ENCODE measurements at places on chromosomes 3 and 15.

DNA sequence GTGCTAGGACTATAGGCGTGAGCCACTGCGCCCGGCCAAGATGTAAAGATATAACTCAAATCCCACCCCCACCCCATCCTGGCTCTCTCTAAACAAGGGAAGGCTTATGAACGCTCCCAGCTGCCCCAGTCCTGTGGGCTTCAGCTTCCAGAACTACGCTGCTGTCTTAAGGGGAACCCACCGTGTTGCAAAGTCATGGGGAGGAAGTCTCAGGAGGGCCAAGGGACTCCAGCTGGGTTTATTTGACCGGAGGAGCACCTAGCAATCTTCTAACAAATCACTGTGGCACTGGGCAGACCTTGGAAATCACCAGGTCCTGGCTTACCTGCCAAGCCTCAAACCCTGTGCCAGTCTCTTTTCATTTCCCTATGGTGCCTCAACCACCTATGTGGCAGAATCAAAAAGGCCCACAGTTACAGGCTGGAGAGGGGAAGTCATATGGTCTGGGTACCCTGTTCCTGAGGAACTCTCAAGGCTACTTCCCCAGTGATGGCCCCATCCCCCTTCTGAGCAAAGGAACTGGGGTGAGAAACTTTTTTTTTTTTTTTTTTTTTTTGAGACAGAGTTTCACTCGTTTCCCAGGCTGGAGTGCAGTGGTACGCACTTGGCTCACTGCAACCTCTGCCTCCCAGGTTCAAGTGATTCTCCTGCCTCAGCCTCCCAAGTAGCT, 83.4 kb downstream of the RBPMS2 start:
- no peak for DNase-seq

GRCh38 chr15:41957021-41957897, 15.1 kb downstream of the EHD4 start:
- no peak for DNase-seq

DNA sequence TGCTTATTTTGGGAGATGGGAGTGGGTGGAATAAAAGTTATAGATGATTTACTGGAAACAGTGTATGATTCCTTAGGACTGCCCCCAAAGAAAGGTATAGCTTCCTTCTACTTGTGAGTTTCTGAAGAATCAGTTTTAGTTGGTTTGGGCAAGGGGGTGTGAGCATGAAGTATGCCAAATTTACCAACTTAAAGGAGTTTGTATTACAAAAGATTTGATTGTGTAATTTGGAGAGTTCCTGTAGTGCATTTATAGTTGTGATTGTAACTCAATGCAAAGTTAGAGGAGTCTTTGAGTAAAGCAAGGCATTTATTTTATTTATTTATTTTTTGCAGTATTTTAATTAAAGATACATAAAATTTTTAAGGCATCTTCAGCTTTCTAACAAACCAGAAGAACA, 42.8 kb downstream of the TSC22D2 start:
- DNase-seq: no peak

DNA sequence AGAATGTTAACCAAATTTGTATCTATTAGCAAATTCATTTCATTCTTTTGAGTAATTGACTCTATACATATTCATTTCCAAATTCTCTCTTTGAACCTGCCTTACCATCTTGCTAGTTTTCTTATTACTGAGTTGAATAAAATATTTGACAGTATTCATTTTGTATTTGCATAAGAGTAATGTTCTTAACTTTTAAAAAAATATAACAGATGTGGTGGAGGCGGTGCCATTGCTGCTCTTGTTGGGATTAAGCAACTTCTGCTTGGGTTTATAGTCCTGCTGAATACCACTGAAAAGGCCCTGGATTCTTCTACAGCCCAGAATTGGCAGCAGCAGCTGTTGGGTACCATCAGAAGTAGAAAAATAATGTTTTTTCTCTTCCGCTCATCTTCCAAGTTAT, 148.9 kb upstream of the PEX5L start:
- DNase-seq: no peak

DNA sequence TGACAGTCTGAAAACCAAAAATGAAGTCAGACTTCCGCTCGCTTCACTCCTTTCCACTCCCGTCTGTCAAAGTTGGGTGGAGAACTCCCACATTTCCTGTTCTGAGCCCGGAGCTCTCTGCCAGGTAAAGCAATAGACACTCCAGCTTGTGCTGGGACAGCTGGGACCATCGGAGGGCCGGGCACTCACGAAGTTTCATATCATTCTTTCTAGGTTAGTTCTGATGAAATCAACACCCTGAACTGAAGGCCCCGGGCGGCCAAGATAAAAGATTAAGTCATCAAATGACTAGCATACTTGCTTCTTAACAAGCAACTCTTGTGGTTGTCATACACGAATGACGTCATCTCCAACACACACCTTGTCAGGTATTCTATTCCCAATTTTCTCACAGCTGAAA, 42.1 kb downstream of the MAGI1 start:
- peak; percentile 66 for DNase-seq
